ENCODE measurements at places on chromosomes 13 and 19.

DNA sequence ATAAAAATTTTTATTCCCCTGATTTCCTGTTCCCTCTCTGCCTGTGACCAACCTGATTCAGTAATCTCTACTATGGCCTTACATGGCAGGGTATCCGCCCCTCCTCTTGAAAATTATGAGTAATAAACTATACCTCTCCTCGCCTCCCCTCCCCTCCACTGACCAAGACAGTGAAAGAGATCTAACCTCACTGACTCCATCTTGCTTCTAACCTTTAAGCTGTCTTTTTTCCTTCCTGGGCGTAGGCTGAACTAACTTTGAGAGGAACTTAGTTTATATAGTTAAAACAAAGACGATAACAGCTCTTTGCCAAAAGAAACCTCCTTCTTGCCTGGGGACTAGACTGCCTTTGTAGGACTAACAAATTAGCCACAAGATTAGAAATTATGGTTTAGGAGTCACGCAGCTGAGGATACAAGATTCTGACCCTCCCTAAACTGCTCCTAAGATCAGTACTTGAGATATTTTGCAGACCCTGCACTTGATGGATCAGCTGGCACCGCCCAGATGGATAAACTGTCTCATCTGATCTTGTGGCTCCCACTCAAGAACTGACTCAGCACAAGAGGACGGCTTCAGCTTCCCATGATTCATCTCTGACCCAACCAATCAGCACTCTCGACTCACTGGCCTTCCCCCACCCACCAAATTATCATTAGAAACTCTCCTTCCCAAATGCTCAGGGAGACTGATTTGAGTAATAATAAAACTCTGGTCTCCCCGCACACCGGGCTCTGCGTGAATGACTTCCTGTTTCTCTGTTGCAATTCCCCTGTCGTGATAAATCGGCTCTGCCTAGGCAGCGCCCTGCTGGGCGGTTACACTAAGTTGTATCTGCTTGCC is 187.1 kb downstream of the TDRD3 start:
- no peak for DNase-seq

- no peak for DNase-seq
These were observed 7.1 kb upstream of the NFIC start for GRCh38 chr19:3359015-3359918.

GRCh38 chr13:26011996-26012821 is 39.6 kb downstream of the SHISA2 start:
- no peak for DNase-seq

- DNase-seq, result no peak
These were observed 111.2 kb downstream of the KCNRG start for GRCh38 chr13:50126263-50126992.

DNA sequence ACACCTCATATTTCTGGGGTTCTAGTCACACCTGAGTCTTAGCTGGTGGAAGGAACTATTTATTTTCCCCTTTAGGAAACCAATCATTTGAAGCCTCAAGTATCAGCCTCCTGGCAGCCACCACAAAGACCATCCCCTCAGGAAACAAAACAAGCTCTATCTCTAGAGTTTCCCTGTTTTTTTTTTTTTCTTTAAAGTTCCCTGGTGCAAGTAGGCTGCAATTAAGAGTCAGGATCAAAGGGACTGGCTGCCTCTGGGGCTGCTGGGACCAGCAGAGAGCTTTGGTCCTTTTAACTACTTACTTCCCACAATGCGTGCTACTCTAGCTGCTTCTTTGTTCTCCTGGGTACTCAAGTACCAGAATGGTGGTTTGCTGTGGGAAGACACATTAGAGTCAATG is 11.4 kb downstream of the MBNL2 start:
- no peak for DNase-seq

DNA sequence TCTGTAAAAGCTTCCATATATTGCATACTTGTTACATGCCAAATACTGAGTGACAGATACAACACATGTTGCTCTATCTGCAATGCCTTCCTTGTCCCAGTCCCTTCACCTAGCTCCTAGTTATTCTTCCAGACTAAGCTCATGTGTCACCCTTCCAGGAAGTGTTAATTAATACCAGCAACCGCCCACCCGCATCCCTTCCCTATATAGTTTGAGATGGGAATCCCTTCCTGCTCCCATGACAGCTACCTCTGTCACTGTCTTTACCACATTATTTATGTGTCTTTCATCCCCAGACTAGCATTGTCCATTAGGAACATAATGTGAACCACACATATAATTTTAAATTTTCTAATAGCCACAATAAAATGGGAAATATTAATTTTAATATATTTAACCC is 49.5 kb upstream of the FRY start:
- no peak for DNase-seq
